ENCODE measurements at places on chromosomes 2 and 18. TPM values are rescaled to one million over a fixed set of nuclear protein-coding genes. Genes with fewer than 3 reads are reported as not detected.

DNA sequence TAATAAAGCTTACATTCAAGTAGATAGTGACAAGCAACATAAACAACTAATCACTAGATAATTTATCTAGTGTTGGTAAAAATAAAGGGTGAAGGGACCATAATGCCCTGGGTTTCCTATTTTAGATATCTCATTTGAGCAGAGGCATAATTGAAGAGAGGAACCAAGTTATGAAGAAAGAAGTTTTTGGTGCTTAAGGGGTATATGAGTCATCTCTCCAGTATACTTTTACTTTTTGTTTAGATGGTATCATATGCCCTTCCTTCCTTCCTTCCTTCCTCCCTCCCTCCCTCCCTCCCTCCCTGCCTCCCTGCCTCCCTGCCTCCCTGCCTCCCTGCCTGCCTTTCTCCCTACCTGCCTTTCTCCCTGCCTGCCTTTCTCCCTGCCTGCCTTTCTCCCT is 1053.5 kb upstream of the CELF4 start:
- DNase-seq, result no peak

- DNase-seq, result no peak
Observed at GRCh38 chr18:79774111-79774510, 23.6 kb upstream of the KCNG2 start.

- DNase-seq, result no peak
Observed at GRCh38 chr18:34025191-34025801, 199.4 kb downstream of the NOL4 start.

- no peak for DNase-seq
Observed at GRCh38 chr2:45979065-45979464, 318.1 kb upstream of the EPAS1 start.

Gene DLX1
- not detected for total RNA-seq

GRCh38 chr2:178819147-178819875 is 12.1 kb upstream of the TTN start:
- DNase-seq, result no peak
